ENCODE measurements at places on chromosomes 6 and 20.

DNA sequence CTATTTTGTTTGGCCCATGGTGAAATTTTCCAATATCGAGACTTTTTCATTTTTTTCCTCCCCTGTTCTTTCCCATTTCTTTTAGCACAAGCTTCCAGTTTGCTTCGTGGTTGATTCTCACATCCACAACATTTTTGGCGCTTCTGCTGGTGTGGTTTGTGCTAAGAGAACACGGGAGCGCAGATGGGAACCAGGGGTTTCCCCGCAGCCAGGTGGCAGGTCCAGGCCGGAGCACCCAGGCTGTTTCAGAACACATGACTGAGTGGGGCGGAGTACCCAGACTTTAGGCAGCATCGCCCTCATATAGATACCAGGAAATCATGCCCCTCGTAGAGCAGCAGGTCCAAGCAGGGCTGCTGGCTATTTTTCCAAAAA is 58.0 kb downstream of the SYTL3 start:
- no peak for DNase-seq

- no peak for DNase-seq
Observed at GRCh38 chr6:36514554-36515456, 32.5 kb downstream of the STK38 start.

DNA sequence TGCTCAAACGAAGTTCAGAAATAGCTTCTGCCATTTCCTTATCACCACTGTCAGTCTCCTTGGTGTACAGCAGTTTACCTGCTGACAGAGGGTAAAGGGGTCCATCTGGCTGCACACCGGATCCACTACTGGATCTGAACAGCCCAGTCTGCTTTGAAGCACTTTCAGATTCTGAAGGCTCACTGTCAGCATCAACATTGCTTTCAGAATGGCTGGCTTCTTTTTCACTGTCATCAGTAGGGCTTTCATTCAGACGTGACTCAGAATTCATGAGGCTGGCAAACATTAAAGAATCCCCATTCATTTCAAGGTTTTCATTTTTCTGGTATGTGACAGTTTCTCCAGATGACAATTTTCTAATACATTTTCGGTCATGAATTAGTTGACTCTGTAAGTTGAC is 21.0 kb upstream of the PNISR start:
- DNase-seq, result no peak

DNA sequence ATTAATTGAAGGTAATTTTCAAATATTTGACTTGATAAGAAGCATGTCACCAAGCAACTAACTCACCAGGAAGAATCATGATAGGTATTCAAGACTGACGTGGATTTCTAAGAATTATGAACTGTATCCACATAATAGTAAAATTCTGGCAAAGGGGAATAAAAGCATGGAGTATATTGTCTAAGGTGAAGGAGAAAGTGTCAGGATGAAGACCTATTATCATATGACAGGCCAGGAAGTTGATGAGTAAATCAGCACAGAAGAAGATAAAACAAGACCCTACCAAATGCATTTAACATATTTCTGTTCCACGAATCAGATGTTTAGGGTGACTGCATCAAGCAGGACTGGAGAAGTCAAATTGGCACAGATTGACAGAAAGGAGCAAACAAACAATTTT is 362.7 kb upstream of the MMS22L start:
- no peak for DNase-seq

DNA sequence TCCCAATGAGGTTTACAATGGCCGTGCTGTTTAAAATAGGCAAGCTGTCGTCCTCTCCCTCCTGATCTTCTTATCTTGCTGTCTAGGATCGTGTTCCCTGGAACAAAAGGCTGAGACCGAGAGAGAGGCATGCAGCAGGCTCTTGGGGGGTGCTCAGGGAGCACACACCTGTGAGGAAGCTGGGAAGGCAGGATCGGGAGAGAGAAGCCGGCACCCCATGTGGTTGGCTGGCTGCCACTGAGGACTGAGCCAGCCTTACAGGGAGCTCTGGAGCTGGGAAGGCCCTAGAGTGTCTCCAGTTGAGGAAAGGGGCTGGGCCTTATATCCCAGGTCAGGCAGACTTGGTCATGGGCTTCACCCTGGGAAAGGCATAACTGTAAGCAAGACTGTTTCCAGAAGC is 184.2 kb downstream of the LY86 start:
- no peak for DNase-seq

GRCh38 chr6:39638126-39638822 is 86.9 kb downstream of the KIF6 start:
- DNase-seq, result no peak

DNA sequence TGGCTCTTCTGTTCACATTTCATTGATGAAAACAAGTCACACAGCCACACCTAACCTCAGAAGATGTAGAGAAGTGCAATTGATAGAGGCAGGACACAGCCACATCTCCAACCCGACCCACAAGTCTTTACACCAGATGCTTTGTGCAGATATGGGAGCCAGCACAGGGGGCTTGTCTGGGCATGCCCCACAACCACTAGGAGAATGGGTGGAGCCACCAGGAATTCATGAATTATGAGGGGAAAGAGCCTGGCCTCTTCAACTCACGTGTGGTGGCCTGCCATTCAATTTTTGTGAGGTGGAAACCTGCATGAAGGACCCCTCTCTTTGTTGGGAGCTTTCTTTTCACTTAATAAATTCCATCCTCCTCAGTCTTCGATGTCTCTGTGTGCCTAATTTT is 79.1 kb downstream of the OGFRL1 start:
- DNase-seq, result no peak

GRCh38 chr6:82072121-82072521 is 175.4 kb downstream of the IBTK start:
- DNase-seq, result no peak

DNA sequence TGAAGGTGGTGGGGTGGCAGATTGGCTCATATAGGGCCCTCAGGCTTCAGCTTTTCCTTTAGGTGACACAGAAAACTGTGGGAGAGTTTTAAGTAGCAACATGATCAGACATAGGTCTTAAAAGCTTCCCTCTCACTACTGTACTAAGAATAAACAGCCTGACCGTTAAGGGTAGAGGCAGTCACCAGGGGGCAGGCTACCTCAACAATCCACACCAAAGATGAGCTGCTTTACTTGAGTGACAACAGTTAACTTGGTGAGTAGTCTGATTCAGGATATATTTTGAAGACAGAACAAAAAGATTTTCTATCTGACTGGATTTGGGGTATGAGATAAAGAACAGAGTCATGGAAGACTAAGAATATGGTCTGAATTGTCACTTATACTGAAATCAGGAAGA is 193.1 kb upstream of the SHLD1 start:
- peak; percentile 12 for DNase-seq

DNA sequence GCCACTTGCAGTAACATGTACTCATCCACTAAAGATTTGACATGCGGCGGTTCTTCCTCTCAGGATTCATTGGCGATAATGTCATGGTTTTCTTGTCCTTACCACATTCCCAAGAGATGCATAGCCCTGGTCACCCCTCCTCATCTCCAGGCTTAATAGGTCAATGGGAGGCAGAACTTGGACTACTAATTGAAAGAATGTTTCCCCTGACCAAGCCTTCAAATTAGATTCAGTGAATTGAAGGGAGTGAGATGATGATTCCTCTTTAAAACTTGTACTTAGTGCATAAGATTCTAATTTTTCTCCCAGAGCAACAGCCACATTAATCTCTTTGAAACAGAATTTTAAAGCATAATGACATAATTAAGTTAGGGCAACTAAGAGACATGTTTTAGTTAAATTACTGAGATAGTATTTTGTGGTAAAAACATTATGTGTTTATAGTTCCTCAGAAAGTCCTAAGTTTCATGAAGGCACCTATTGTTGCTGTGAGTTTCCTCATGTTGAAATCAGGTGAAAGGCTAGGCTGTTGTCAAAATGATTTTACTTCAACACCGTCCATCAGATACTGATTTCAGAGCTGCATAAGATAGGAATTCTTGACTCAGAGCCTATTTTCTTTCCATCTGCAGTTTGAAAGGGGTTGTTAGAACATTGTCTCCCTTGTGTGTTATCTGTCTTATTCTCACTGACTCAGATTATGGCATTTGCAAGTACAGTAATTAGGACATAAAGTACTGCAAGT is 48.5 kb downstream of the STK4 start:
- DNase-seq, result no peak

DNA sequence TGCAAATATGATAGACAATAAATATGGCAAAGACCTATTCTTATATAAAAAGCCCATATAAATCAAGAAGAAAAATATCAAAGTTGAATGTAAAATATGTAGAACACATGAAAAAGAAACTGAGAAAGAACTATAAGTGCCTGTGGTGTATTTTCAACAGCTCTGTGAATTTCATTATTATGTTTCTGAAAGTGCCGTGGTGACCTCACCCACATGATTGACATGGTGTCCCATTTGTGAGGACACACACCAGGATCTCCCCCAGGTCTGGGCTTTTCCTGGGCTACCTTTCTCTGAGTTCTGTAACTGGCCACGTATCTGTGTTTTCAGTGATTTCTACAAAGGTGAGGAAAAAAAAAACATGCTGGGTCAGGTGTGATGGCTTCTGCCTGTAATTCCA is 86.7 kb downstream of the BMP6 start:
- DNase-seq, result no peak

All from activated T-helper 9 cell treated with anti-CD3 and anti-CD28 coated beads, Interleukin-2, amount 50 U/mL, for 16 hours (primary cell).